T-helper 9 cell (primary cell): ENCODE measurements at places on chromosomes 2 and 18.

DNA sequence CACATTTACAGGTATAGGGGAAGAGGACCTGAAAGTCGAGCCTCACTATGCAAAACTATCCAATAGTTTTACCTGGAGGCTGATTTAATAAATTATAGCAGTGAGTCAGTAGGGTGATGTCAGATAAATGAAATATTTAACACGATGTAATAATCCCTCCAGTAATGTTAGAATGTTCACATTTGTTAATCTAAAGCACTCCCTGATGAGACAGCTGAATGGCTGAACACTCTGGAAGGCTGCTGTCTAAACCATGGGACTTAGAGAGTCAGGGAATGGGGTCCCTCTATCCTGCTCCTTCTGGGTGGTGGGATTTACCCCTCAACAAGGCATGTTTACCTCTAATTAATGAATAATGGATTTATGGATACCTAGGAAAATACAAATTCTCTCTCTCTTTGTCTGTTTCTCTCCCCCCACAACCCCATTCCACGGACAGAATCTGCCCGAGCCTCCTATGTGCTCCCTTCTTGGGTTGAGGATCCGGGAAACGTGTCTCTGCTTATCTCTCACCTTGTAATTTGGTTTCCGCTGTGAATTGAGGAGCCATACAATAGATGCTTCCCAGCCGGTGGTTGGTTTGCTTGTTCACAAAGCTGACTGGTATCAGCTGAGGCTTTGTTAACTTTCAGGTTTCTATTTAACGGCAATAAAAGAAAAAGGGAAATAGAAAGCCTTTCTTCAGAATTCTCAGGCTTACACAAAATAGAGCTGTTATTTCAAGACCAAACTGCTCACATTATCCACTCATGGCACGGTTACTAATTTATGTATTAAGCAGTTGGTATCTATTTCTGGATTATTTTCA is 25.9 kb downstream of the LRRC30 start:
- DNase-seq: no peak

DNA sequence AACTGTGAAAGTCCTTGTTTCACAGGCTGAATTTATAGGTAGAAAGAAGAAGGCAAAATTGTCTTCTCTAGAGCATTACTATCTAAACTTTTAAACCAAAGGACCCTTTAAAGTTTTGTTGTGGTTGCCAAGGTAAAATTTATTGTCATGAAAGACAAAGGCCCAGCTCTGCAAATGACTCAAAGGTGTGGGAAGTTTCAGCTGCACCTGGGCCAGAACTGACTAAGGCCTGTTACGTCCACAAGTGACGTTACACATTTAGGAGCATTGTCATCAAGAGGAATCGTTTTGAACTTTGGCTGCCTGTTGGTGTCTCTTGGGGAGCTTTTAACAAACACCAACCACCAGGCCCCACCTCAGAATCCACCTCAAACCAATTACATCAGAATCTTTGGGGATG is 8.1 kb upstream of the DSC3 start:
- DNase-seq: no peak

DNA sequence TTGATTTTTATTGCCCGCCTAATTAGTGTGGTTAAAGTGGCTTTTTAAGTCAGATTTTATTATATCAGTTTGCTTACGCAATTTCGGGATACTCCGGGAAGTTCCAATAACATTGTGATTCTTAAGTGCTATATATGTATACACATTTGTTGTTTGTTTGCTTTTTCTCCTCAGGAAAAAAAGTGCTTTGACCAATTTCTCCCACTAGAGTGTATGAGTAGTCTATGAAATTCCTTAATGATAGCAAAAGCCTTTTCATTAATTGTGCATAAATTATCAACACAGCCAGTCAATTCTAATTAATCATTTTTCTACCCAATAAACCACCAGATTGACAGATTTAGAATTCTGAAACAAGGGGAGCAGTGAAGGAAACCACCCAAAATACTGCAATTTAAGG is 172.2 kb downstream of the DPP10 start:
- no peak for DNase-seq

- DNase-seq: no peak
Observed at GRCh38 chr2:111042772-111043771, 77.6 kb upstream of the BCL2L11 start.

DNA sequence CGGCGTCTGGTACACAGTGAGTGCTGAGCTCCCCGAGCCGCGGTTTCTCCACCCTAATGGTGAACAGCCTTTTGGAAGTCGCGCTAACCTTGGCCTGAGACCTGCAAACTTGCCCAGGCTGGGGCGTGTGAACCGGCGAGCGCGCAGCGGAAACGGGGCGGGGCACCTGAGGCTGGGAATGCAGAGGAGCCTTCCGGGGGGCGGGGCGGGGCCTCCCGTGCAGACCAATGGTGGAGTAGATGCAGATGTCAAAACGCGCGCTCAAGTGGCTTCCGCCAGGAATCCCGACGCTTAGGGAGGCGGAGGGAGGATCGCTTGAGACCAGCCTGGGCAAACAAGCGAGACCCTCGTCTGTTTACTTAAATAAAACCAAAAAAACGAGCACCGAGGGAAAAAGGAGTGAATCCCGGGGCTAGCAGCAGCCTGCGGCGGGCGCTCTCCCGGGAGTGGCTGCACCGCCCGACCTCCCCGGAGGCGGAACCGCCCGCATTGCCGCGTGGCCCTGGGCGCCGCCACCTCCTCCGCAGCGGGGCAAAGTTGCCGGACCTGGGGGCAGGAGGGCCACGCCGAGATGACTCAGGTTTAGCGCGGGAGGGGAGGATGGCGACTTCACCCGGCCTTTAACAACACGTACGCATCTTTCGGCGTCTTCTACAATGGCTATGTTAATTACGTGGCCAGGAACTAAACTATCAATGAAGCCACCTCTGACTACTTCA is 2.2 kb upstream of the RRM2 start:
- peak; percentile 87 for DNase-seq

GRCh38 chr2:229553091-229553490 is 161.3 kb downstream of the DNER start:
- DNase-seq: no peak

DNA sequence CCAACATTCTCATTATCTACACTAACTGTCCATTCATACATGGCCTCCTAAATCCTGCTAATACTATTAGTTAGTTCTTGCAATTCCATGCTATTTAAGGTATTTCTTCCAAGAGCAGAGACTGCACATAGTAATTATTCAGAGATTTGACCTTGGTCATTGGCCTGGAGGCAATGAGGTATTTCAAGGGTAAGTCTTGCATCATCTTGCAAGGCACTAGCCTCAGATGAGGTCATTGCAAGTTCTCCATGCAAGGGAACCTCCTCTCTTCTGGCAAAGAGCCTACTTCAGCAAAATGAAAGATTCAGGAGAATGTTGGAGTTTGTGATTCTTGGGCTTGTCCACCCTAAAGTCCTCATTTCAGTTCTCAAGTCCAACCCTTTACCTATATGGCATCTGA is 48.5 kb upstream of the IKZF2 start:
- no peak for DNase-seq

DNA sequence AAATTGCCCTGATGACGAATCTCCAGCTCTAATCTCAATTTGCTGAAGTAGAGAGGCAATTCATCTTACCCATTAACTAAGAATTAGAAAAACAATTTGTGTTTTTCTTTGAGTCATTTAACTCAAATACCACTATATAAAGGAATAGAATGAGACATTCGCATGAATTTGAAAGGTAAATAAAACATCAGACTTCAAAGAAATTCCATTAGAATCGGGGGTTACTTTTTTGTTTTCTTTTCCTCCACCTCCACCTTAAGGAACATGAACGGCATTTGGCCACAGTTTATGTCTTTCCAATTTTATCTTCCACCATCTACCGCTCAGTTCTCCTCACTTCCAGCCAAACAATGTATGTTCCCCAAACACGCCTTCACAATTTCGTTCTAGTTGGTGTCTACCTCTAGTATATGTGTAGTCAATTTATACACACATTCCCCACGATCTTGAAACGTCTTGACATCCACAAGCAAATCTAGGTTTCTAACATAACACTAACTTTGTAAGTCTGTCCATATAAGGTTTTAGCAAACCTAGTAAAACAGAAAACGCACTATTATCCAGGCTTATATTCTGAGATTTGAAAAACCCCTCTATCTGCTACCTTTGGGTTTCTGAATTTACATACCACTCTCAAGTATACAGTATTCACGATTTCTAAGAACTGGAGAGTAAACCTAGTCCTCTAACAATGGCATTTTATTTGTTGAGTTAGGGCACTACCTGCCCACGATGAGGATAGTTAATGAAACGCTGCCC is 1.2 kb upstream of the SMCHD1 start:
- DNase-seq: no peak

GRCh38 chr2:235594041-235594440 is 100.2 kb downstream of the AGAP1 start:
- no peak for DNase-seq

DNA sequence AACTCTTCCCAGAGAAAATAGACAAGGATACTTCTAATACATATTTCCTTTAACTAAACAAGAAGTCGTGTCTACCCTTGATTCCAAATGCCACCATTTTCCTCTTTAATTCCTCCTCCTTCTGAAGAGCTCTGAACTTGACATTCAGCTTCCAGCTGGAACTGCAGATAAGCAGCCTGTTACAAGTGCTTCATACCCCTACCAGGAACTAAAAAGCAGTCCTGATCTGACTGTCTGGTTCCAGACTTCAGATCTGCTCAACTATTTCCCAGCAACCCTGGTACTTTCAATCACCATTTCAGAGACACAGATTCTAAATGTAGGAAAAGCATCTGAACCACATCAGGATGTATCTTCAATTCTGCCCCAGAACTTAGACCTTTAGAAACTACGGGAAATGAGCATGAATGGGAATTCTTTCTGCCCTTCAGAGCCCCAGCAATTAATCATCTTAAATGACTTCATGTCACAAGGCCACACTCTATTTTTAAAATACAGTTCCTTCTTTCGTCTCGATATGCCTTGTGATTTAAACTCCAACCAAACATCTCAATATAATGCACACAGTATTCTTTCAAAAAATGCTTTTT is 159.5 kb downstream of the L3MBTL4 start:
- no peak for DNase-seq

GRCh38 chr2:46187112-46187618 is 110.0 kb upstream of the EPAS1 start:
- no peak for DNase-seq

- no peak for DNase-seq
Observed at GRCh38 chr18:75199327-75199726, 9.6 kb downstream of the PTGR3 start.

DNA sequence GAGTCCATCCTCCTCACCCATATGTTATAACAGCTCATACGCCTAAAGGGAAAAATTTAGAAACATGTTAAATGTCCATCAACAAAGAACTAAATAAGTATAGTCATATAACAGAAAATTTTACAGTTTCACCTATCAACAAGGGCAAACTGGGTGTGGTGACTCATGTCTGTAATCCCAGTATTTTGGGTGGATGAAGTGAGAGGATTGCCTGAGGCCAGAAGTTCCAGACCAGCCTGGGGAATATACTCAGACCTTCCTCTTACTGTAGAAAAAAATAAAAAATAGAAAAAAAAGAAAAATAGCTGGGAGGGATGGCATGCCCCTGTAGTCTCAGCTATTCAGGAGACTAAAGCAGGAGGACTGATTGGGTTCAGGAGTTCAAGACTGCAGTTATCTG is 48.3 kb upstream of the GULP1 start:
- DNase-seq: no peak

DNA sequence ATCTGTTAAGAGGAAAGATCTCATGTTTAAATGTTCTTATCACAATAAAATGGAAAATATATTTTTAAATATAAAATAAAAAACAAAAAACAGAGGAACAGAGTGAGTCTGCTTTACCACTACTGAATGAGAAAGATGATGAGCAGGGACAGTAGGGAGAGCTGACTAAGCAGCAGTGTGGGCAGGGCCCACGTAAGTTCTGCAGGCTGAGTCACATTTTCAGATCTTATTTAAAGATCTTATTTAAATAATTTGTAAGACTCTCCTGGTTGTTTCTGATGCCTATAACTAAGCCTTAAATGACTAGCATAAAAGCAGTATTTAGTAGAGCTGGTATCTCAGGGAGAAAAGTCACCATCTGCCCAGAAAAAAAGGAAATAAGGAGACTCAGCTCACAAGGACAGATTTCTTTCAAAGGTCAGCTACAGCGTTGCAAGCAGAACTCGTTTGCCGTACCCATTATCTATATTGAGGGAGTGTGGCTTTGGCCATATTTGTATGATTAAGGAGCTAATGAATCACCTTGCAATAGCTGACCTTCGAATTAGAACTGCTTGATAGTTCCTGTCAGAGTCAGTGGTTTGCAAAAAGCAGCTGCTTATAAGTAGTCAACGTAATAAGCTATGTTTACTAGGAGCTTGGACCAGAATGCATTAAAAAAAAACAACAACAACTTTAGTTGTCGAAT is 322.1 kb upstream of the CHAC2 start:
- no peak for DNase-seq

- DNase-seq: no peak
Observed at GRCh38 chr2:72133721-72134407, 13.8 kb downstream of the CYP26B1 start.

GRCh38 chr2:15146960-15147359 is 414.2 kb downstream of the NBAS start:
- DNase-seq: no peak

GRCh38 chr2:120898961-120899750 is 163.5 kb downstream of the GLI2 start:
- DNase-seq: no peak

DNA sequence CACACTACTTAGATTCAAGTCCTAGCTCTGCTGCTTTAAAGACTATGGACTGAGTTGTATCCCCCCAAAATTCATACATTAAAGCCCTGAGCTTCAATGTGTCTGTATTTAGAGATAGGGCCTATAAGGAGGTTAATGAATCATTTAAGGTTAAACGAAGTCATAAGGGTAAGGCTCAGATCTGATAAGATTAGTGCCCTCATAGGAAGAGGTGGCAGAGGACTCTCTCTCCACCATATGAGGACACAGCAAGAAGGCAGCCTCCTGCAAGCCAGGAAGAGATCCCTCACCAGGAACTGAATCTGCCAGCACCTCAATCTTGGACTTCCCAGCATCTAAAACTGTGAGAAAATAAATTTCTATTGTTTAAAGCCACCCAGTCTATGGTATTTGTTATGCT is 3.1 kb upstream of the CYTIP start:
- DNase-seq: no peak

DNA sequence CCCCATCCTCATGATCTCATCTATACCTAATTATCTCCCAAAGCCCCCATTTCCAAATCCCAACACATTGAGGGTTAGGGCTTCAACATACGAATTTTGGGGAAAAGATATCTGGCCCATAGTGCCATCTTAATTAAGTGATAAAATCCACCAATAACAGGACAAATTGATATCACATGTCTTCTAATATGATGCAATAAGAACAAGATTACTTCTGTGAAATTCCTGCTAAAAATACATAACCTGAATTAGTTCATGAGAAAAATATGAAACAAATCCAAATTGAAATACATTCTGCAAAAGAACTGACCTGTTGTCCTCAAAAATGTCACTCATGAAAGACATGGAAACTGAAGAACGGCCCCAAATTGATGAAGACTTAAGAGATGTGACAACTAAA is 28.8 kb downstream of the FOXI3 start:
- no peak for DNase-seq

DNA sequence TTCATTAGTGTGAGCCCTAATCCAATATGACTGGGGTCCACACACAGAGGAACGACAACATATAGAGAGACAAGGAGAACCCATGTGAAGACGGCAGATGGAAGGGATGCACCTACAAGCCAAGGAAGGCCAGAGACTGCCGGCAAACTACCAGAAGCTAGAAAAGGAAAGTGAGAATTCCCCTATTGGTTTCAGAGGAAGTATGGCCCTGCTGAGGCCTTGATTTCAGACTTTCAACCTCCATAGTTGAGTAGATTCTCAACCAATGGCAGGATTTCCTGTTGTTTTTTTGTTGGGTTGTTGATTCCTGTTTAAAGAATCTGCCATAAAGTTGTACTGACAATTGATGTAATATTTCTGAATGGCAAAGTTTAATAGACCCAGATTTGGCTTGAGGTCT is 241.5 kb downstream of the SATB2 start:
- DNase-seq: no peak
